ENCODE measurements at places on chromosomes 5 and 9. TPM values are rescaled to one million over a fixed set of nuclear protein-coding genes. Genes with fewer than 3 reads are reported as not detected.

The BNIP1 gene
- total RNA-seq = 9.5 TPM

The ABO gene
- total RNA-seq = 22.0 TPM

The CD274 gene
- 1.7 TPM for total RNA-seq

The N4BP3 gene
- total RNA-seq = 1.8 TPM

The SPINK4 gene
- total RNA-seq = not detected

The TAF11L5 gene
- not detected for total RNA-seq

The ANKRD34B gene
- total RNA-seq = not detected

The DAB2 gene
- 67.6 TPM for total RNA-seq

Data from ovary (tissue), 10 donors.